NCI-H510A (cell line): ENCODE measurements at places on chromosomes 12 and 14.

- DNase-seq: no peak
Measured at GRCh38 chr14:103130017-103130764, 6.9 kb downstream of the TNFAIP2 start.

DNA sequence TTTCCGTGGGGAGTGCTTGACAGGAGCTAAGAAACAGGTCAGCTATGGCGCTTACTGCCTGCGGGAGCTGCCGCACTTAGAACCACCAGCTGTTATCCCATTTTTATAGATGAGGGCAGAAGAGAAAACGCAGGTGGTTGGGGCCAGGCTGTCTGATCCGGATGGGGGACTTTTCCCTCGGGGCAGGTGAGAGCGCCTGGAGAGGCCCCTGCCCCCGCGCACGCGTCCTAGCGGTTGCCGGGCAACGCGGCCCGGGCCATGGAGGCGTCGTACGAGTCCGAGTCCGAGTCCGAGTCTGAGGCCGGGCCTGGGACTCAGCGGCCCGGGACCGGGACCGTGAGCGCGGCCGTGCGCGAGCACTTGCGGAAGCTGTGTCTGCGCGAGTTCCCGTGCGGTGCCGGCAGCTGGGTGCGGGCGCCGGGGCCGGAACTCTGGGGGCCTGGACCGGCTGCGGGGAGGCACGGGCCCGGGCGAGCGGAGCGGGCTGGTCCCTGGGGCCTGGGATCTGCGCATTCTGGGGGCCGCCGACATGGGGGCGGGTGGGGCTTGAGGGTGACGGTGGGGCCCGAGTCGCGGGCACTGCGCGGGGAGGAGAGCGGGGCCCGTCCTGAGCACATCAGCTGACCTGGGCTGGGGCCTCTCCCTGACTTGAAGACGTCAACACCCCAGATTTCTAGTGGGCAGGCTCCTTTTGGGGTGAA lies at the start of gene LRRC43:
LRRC43 (plus strand) TSS at position 237 of the 701 bp plus-strand sequence; CDS start at position 259, 22 bp downstream.
- DNase-seq: peak; percentile 73

- no peak for DNase-seq
Measured at GRCh38 chr14:103374121-103374520, 11.1 kb upstream of the MARK3 start.

DNA sequence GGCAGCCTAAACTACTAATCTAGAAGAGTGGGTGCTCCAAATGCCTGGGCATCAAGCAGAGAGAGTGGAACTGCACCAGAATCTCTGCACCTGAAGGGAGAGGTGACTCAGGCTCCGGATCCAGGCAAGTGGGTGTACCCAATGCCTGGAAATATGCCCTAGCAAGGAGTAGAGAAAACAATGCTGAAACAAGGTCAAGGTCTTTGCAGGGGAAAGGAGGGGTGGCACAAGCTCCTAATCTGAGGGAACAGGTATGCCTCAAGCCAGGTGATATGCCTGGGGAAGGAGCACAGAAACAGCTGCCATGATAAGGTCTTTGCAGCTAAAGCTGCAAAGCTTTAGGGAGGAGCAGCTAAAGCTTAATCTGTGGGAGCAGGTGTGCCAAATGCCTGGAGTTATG lies 136.0 kb upstream of the KITLG start:
- DNase-seq: no peak

GRCh38 chr12:79452906-79453305 lies 237.9 kb downstream of the PAWR start:
- DNase-seq: no peak

DNA sequence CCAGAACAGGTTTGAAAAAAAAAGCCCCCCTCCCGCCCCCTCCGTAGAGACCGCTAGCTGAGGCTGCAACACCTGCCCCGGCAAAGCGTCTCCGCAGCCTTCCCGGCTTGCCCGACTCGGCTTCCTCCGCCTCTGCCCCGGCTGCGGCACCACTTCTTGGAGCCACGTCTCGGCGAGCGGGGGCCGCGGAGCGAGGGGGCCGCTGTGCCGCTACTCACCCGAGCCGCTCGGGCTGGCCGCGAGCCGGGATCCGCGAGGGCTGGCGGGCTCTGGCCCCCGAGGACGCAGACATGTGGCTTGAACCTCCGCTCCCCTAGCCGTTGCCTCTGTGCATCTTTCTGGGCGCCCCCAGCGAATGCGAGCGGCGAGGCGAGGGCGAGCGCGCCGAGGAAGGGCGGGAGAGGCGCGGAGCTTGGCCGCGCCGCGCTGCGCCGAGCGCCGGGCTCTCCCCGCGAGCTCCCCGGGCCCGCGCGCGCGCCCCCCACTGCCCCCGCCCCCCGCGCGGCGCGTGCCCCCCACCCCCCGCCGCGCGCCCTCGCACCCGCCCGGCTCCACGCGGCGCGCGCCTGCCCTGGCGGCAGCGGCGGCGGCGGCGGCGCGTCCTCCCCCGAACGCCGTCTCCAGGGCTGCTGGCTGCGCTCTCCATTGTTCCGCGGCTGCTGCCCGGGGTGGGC lies 249.5 kb downstream of the APAF1 start:
- DNase-seq: no peak

- no peak for DNase-seq
Measured at GRCh38 chr14:25570483-25570882, 520.5 kb upstream of the STXBP6 start.

DNA sequence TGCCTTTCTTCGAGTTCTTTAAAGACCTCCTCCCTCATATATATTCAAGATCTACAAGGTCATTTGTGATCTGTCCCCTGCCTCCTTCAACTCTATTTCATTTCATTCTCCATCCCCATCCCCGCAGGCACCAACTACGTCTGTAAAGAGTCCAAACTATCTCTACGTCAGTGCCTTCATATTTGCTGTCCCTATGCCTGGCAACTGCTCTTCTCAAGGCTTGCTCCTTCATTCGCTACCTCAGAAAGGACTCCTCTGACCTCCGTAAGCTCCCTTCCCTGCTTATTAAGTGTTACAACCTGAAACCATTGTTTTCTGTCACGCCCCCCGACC lies 650 bp downstream of the LLPH start:
- no peak for DNase-seq

DNA sequence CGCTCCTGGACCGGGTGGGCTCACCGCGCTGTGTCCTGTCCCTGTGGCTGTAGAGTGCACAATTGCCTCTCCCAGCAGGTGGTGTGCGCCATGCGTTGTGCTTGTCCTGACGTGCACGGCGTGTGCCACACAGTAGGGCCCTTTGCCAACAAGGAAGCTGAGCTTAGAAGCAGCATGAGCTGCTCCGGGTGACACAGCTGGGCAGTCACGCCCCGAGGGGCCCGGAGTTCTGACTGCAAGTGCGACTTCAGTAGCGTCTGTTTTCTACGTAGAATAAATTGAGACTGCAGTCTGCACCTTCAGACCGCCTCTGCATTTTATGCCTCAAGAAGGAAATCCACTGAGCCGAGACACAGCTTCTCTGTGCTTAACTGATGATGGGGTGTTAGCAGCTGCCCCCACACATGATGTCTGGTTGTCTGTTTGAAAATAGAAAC lies 81.6 kb downstream of the ADGRD1 start:
- DNase-seq: no peak

DNA sequence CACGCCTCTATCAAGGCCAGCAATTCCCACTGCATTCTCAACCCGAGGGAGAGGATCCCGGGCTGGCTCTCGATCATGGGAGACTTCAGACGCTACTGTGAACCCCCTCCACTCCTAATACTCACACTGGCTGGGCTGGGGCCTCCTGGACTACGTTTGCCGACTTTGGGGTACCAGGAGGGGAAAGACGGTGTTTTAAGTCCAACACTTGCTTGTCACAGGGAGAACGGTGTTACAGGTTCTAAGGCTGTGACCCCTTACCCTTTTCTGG lies 463 bp downstream of the NACA start:
- no peak for DNase-seq

DNA sequence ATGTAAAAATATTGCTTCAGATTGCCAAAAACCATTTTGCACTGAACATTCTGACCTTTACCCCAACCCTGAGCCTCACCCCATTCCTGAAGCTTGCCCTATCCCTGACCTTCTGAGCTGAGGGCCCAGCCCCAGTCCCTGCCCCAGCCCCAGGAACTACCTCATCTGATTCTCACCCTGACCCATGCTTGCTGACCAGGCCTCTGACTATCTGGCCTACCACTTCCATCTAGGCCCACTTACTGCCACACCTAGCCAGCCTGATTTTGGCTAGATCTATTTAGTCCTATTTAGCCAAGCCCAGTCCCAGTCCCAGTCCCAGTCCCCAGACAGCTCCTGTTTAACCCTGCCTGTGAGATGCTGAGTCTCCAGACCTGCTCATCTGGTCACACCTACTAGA lies 33.6 kb downstream of the OR10P1 start:
- no peak for DNase-seq

- no peak for DNase-seq
Measured at GRCh38 chr14:70585231-70585630, 15.2 kb downstream of the MED6 start.
